BE2C (cell line): ENCODE measurements at places on chromosomes 2 and 18.
A peak's percentile ranks its signal among the peaks of the same experiment; 100 is the strongest.

GRCh38 chr2:131126436-131126835 is 21.3 kb downstream of the PLEKHB2 start:
- DNase-seq, result no peak

GRCh38 chr2:129805899-129806298 is 173.6 kb upstream of the RAB6C start:
- DNase-seq, result no peak

DNA sequence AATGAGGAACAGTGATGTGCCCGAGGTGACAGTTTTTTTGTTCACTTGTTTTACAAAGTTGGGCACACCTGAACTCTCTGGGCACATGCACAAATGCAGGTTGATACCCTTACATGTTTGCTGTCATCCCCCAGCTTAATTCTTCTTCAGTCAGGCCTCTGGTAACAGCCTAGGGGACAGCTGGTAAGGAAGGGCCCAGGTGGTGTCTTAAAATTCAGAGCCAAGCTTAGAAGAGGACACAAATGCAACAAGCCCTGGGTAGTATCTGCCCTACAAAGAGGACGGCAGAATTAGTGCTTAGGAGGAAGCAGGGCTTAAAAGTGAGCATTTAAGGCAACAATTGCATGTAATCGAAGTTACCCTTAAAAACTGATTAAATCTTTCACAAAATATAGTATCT is 171.9 kb upstream of the ACAA2 start:
- no peak for DNase-seq

- DNase-seq, result no peak
Observed at GRCh38 chr2:43425659-43426058, 170.2 kb downstream of the THADA start.

GRCh38 chr2:240427729-240428128 is 7.7 kb upstream of the GPC1 start:
- DNase-seq, result no peak

GRCh38 chr2:154324601-154325000 is 373.9 kb upstream of the KCNJ3 start:
- DNase-seq, result peak; percentile 28

- DNase-seq, result peak; percentile 91
Observed at GRCh38 chr2:24049485-24050021, at the start of gene FKBP1B. TSS of gene FKBP1B (plus strand) at chr2:24049741. CDS start at chr2:24049850, 109 bp downstream.

DNA sequence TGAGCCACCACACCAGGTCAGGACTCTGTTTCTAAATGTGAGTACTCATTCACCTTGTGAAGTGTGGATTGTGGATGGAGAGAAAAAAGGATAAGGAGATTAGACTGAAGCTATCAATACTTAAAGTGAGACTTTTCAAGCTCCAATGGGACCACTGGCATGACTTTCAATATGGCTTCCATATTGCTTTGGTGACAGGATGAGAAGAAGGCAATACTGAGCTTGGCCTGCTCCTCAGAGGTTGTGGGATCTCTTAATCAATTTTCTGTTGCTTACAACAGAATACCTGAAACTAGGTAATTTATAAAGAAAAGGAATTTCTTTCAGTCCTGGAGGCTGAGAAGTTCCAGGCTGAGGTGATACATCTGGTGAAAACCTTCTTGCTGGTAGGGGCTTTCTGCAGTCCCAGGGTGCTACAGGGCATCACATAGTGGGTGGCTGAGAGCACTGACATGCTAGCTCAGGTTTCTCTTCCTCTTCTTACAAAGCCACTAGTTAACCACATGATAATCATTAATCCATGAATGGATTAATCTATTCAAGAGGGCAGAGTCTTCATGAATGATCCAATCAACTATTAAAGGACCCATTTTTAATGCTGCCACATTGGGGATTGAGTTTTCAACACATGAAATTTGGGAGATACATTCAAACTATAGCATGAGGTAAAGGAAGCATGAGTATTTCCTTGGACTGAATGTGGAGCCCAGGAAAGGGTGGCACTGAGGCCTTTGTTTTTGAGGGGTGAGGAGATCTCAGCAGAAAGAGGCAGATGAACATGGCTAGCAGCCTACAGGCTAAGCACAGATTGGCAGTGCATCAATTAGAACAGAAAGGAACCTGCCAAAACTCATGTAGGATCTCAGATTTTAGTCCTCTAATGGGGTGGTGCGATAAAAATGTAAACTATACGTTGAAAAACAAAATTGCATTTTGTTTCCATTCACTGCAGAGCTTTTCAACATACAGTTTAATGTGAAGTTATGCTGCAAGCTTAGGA is 274.5 kb downstream of the PIK3C3 start:
- DNase-seq, result no peak
